Effector CD4-positive, alpha-beta T cell (primary cell): ENCODE measurements at places on chromosomes 6 and 20.
A peak's percentile ranks its signal among the peaks of the same experiment; 100 is the strongest.

GRCh38 chr20:5686384-5687105, 63.7 kb upstream of the SHLD1 start:
- DNase-seq: no peak

- DNase-seq: no peak
These were observed 6.9 kb upstream of the FAM8A1 start for GRCh38 chr6:17593246-17593645.

DNA sequence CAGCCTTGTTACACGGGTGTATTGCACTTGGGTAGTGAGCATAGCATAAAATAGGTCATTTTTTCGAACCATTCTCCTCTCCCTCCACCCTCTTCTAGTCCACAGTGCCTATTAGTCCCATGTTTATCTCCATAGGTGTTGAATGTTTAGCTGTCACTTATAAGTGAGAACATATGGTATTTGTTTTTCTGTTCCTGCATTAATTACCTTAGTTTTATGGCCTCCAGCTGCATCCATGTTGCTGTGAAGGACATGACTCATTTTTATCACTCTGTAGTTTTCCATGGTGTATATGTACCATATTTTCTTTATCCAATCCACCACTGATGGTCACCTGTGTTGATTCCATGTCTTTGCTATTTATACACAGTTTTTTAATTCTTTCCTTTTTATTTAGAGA, 889.5 kb downstream of the EYS start:
- DNase-seq: no peak

DNA sequence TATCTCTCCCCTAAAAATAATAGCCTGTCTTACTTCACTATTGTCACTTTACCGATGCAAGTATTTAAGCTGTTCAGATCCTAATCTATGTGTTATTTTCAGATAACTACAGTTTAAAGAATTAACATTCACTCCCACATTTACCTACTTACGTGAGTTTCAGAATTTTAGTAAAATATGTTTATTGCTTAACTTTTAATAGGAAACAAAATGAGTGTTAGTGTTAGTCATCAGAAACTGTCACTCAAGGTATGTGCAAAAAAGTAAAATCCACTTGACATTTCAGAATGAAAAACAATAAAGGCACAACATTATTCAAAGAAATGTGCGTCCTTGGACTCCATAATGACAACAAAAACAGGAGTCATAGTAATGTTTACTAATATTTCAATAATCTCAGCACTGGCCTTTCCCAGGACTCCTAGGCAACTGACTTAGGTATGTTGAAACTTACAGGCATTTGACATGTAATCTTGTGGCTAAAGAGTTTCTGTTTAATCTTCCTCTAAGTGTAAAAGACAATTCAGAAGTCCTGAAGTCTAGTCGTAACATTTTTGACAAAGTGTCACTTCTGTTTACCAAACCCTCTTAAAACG, 4.5 kb downstream of the ATXN1 start:
- DNase-seq: no peak

DNA sequence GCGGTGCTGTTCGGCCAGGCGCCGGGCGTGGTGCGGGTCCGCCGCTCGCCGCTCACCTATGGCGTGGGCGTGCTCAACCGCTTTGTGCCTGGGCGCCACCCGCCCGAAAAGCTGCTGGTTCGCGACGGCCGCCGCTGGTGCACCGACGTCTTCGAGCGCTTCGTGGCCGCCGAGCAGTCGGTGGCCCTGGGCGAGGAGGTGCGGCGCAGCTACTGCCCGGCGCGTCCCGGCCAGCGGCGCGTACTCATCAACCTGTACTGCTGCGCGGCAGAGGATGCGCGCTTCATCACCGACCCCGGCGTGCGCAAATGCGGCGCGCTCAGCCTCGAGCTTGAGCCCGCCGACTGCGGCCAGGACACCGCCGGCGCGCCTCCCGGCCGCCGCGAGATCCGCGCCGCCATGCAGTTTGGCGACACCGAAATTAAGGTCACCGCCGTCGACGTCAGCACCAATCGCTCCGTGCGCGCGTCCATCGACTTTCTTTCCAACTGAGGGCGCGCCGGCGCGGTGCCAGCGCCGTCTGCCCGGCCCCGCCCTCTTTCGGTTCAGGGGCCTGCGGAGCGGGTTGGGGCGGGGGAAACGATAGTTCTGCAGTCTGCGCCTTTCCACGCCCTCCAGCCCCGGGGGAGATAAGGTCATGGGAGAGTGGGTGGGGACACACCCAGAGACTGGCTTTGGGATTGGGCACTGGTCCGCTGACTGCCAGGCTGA, 15.7 kb downstream of the ADISSP start:
- peak; percentile 15 for DNase-seq

DNA sequence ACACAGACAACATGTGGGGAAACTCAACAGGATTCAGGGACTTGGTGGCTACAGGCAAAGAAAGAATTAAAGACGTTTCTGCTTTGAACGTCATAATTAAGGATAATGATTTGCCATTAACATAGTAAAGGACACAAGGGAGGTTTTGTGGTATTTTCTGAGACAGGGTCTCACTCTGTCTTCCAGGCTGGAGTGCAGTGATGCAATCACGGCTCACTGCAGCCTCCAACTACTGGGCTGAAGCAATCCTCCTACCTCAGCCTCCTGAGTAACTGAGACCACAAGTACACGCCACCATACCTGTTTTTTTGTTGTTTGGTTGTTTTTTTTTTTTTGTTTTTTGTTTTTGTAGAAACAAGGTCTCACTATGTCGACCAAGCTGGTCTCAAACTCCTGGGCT, 62.4 kb downstream of the MAP3K5 start:
- DNase-seq: no peak

GRCh38 chr6:105596284-105596755, 193.4 kb upstream of the PREP start:
- DNase-seq: no peak

GRCh38 chr20:24779131-24779530, 169.9 kb upstream of the CST7 start:
- DNase-seq: no peak

DNA sequence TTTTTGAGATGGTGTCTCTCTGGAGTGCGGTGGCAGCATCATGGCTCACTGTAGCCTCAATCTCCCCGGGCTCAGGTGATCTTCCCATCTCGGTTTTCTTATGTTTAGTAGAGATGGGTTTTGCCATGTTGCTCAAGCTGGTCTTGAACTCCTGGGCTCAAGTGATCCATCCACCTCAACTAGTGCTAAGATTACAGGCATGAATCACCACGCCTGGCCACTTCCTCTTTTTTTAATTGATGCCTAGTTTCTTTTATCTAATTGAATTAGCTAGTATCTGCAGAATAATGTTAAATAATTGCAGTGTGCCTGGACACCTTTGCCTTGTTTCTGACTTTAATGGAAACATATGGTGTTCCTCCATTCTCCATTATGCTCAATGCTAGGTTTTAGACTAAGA, 38.4 kb upstream of the SLC22A16 start:
- no peak for DNase-seq

GRCh38 chr20:25081065-25081729, 744 bp downstream of the VSX1 start:
- DNase-seq: peak; percentile 18

DNA sequence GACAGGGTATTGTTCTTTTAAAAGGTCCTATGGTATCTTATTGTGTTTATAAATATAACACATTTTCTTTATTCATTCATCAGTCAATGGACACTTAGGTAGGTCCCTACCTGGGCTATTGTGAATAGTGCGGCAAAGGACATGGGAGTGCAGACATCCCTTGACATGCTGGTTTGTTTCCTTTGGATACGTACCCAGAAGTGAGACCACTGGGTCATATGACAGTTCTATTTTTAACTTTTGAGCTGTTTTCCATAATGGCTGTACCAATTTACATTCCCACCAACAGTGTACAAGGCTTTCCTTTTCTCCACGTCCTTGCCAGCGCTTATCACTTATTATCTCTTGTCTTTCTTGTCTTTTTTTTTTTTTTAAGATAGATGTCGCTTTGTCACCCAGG, 627.5 kb downstream of the PRKN start:
- DNase-seq: no peak

DNA sequence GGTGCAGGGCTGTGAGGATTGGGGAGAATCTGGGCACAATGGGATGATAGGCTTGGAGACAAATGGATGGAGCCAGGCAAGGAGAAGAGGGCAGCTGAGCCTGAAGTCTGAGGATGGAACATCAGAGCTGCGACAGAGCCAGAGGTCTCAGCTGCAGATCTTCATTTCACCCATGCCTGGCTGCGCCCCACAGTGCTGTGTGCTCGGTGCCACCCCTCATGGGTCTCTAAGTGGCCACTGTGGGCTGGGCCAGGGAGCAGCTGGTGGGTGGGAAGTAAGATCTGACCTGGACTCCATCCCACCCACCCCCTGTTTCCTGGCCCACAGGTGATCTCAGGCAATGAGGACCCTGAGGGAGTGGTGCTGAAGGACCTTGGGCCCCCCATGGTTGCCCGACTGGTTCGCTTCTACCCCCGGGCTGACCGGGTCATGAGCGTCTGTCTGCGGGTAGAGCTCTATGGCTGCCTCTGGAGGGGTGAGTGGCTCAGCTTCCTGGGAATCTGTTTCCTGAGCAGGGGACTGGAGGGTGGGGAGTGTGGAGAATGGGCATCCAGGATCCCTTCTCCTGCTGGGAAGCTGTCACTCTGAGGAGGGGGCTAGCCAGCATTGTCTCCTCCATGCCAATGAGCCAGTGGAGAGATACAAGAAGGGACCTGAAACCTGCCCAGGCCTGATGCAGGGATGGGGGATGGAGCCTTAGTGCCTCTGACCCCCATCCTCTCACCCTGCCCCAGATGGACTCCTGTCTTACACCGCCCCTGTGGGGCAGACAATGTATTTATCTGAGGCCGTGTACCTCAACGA, 6.5 kb downstream of the DDR1 start:
- no peak for DNase-seq

GRCh38 chr20:17664025-17664633, 17.9 kb downstream of the RRBP1 start:
- no peak for DNase-seq

GRCh38 chr6:134291156-134291555, 26.8 kb downstream of the SGK1 start:
- no peak for DNase-seq

- no peak for DNase-seq
These were observed 10.5 kb downstream of the FYN start for GRCh38 chr6:111862741-111863140.

GRCh38 chr20:61134296-61135030, 117.6 kb upstream of the CDH4 start:
- no peak for DNase-seq

- no peak for DNase-seq
These were observed 62.6 kb upstream of the ADGRB3 start for GRCh38 chr6:68572525-68572924.
